ENCODE measurements at places on chromosomes 5 and 9.

DNA sequence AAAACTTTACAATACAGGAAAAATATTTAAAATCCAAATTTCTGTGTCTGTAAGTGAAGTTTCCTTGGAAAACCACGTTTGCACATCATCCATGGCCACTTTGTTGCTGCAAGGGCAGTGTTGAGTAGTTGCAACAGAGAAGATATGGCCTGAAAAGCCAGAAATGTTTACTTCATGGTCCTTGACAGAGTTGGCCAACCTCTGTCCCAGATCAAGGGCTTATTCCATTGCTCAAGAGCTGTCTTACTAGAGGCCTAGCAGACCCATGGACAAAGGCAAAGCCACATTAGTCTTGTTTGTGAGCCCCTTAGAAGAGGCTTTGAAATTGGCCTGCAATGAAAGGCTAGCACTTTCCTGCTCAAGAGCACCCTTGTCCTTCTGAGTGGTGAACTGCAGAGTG, 119.4 kb downstream of the GAS1 start:
- DNase-seq: no peak

DNA sequence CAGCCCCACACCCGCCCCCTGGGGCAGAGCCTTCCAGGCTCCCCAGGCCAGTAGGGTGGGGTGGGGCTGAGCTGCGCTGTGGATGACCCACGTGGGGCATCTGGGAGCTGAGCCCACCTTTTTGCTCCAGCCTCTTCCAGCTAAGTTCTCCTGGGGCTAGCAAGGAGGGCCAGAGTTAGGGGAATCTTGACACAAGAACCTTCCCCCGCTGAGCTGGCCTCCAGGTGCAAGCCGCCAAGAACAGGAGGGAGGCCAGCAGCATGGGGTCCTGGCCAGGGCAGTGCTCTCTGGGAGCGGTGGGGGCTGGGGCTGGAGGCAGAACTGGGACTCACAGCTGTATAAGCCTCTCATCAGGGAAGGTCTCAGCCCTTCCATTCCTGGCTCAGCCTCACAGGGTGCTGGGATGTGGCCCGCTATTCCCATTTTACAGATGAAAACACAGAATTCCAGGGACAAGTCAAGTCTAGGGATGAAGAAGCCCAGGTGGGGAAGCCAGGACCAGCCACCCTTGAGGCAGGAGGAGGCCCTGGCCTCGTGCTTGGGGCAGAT, 21.5 kb downstream of the SARDH start:
- DNase-seq: no peak

- no peak for DNase-seq
Observed at GRCh38 chr9:89813482-89813881, 208.7 kb downstream of the GADD45G start.

- DNase-seq: no peak
Observed at GRCh38 chr9:903886-904285, 62.4 kb downstream of the DMRT1 start.

DNA sequence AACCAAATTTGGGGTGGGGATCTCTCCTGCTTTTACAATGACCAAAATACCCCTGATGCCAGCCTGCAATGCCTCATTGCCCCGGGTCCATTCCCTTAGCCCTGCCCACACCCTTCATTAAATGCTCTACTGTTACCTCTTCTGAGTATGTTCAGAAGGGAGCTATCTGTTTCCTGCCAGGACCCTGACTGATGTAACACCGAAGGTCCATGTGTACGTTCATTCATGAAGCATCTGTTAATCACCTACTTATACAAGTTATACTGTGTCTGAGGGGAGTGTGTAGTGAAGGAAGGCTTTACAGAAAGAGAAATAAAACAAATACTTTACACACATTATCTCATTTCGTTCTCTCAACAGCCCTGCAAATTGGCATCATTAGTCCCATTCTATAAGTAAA, 51.9 kb downstream of the ASTN2 start:
- DNase-seq: no peak

DNA sequence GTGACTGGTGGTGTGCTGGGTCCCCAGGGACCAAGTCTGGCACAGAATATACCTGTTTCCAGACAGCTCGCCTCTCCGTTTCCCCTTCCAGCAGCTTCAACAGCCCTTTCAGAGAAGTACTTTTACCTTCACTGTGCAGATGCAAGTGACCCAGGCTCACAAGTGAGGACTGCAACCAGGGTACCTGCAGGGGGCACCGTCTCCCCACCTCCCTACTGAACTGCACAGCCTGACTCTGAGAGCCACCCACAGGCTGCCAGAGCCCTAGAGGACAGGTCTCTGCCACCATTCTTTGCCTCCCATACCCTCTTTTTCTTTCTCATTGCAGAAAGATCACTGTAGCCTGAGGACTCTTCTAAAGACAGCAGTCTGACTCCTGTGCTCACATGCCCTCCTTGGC, 15.4 kb downstream of the IL9 start:
- DNase-seq: no peak

- no peak for DNase-seq
Observed at GRCh38 chr5:125381290-125381689, 634.9 kb upstream of the ZNF608 start.

GRCh38 chr5:53481159-53481886, 894 bp downstream of the FST start:
- DNase-seq: no peak

DNA sequence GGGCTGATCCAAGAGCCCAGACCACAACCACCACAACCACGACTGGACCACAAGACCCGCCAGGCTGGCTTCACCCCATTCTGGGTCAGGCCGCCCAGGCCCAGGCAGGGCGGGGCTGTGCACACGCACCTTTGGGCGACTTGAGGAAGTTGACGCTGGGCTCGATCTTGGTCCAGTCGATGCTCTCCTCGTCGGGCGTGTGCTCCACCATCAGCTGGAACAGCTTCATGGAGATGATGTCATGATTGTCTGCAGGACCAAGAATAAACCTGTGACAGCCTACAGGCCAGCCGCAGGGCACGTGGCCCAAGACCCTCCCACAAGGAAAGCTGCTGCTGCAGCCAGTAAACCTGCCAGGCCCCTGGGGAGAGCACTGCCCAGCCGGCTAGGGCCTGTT, 17.3 kb downstream of the LMAN2 start:
- no peak for DNase-seq

- no peak for DNase-seq
Observed at GRCh38 chr5:108505608-108506007, 123.7 kb upstream of the FBXL17 start.

DNA sequence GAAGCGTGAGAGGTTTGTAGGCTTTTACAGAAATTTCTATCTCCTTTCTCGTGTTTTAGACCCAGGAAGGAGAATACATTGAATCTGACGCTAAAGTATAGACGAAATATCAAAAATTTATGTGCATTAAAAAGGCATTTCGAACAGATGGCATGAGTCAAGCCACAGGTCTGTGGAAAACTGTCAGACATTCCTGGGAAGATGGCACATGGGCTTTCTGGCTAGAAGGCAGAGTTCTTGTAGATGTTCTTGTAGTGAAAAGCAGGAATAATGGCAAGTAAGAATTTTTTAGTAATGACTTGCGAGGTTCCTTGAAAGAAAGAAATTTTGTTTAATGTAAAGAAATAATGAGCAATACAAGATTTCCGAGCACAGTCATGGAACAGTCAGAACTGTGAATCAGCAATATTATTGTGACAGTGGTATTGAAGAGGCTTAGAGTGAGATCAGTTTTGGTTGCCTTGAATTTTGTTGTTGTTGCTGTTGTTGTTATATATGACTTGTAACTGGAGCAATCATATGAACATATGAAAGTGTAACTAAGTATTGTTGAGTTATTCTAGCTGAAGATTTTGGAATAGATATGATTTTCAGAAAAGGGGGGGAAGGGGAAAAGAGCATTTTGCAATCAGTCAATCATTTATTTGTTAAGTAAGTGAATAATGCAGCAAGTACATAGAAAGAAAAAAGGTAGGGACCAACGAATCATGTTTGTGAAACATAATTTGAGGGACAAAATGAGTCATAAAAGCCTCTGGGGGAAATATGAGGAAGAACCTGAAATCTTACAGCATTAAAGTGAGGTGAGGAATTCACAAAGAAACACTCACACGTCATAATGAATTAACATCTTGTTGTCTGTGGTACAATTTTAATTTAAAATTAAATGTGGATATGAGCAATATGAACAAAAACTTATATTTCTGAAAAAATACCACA, 339.0 kb upstream of the CTNND2 start:
- DNase-seq: no peak

DNA sequence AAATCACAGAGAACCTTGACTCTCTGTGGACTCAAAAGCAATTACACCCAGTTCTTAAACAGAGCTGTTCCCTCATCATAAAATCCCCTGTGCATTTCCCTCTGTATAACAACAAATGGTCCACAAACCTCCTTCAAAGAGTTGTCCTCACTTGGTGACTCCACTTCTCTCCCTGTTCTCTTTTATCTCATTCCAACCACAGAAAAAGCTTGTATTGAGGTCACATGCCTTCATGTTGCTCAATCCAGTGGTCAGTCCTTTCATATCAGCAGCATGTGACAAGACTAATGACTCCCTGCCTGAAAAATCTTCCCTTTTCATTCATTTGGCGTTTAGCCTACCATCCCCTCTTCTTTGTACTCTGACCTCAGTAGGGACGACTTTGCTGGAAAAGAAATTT, 158.0 kb downstream of the DEPDC1B start:
- peak; percentile 88 for DNase-seq

- no peak for DNase-seq
Observed at GRCh38 chr5:86909418-86910295, 291.9 kb downstream of the COX7C start.

DNA sequence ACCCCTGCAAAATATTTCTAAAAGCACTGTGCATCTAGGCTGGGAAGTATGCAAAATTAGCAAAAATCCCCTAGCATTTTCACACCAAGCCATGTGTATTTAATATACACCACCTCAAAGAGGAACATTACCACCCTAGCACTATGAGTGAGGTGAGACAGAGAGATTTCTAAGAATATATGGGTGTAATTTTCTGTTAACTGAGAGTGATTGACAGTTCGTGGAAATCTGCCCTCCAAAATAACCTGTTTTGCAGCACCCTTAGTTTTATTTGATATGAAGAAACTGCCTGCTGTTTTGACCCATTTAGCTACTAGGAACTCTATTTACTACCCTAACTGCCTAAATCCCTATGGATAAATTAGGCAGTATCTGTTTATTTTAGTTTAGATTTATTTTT, 64.2 kb upstream of the CDKN2B start:
- DNase-seq: no peak

- no peak for DNase-seq
Observed at GRCh38 chr5:60719329-60719728, 19.4 kb upstream of the DEPDC1B start.

GRCh38 chr9:112380102-112380824, at the start of gene HSDL2:
Gene HSDL2 (plus strand): TSS chr9:112380108. CDS start chr9:112380164, 56 bp downstream.
- peak; percentile 61 for DNase-seq

DNA sequence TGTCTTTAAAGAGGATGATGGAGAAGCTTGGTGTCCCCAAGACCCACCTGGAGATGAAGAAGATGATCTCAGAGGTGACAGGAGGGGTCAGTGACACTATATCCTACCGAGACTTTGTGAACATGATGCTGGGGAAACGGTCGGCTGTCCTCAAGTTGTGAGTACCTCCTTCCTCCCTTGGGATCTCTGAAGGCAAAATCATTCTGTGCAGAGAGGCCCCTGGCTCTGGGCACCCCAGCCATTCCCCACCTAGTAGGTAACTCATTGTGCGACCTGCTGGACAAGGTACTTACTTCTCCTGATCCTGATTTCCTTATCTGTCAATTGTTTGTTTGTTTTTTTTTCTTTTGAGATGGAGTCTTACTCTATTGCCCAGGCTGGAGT, 7.6 kb upstream of the NUP214 start:
- DNase-seq: no peak

- no peak for DNase-seq
Observed at GRCh38 chr5:132115375-132115774, 41.8 kb downstream of the CSF2 start.

DNA sequence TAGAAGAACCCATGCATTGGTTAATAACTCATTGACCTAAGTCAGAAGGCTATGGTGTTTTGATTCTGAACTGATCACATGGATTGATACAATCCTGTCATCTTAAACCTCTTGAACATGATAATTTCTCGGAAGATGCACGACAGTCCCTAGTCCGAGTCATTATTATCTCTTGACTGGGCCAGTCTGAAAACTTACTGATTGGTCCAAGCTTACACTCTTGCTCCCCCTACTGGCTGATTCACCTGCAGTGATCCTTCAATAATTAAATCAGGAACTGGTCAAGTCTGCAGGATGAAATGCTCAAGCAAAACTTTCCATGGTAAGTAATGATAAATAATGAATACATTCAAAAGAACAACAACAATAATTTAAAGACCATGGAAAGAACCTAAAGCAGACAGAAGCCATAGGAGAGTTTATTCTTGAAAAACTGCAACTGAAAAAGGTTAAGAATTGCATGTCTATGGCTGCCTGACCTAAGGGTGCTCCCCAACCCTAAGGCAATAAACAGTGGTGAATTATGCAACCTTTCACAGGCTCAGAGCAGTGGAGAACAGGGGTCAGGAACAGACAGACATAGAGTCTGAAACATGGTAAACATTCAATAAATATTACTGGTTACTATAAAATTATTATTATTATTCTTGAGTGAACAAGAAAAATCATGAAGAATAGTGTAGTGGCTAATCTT, 79.3 kb downstream of the BRINP1 start:
- DNase-seq: peak; percentile 83

DNA sequence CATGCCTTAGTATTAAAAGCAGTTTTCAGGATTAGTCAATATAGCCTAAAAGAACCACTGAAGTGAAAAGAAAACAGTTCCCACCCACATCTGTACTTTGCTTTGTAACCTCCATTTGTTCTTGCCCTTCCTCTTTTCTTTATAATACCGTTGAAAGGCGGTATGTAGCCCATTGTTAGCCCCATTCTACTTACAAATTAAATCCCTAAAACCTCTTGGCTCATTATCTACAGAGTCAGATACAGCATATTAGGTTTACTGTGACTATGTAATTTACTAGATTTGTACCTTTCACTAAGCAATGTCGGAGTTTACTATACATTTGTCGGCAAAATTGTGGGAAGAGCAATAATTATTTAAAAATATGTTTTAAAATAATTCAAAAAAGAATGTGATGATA, 17.3 kb downstream of the ALDH1A1 start:
- no peak for DNase-seq

- DNase-seq: peak; percentile 61
Observed at GRCh38 chr5:143176048-143176447, 227.4 kb downstream of the NR3C1 start.

DNA sequence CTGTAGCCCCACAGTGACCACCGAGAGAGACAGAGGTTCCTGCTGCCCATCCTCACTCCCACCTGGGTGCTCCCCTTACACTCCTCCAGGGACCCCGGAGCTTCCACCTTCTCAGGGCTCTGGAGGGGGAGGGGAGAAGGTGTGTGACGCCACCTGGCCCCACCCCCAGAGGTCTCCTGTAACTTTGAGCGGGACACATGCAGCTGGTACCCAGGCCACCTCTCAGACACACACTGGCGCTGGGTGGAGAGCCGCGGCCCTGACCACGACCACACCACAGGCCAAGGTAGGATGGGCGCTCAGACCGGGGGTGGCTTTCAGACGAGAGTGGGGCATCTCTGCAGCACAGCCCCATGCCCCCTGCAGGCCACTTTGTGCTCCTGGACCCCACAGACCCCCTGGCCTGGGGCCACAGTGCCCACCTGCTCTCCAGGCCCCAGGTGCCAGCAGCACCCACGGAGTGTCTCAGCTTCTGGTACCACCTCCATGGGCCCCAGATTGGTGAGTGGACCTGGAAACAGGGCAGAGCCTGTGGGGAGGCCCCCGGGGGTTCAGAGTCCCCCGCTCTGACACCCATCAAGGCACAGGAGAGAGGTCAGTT, 4.5 kb downstream of the MAMDC4 start:
- no peak for DNase-seq
